ENCODE measurements at places on chromosomes 11 and 22.

DNA sequence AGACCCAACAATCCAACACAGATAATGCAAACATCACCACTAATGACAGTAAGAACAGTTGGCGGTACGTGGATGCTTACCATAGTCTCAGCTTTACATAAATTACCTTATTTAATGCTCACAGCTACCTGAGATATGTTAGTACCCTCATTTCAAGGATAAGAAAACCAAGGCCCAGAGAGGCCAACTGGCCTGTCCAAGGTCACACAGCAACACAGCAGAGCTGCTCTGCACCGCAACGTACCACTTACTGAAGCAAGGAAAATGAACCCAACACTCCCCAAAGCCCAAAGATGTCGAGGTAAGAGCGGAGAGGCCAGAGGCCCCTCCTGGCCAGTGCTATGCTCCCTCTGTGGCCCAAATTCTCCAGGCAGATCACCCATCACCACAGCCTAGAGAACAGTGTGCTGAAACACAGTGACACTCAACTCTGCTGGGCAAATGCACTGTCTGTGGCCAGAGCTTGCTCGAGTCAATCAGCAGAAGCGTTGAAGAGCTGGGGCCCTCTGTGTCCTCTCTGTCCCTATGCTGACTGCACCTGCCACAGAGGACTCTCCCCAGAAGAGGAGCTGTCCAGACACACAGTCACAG is 14.0 kb downstream of the SHANK2 start:
- DNase-seq: no peak

DNA sequence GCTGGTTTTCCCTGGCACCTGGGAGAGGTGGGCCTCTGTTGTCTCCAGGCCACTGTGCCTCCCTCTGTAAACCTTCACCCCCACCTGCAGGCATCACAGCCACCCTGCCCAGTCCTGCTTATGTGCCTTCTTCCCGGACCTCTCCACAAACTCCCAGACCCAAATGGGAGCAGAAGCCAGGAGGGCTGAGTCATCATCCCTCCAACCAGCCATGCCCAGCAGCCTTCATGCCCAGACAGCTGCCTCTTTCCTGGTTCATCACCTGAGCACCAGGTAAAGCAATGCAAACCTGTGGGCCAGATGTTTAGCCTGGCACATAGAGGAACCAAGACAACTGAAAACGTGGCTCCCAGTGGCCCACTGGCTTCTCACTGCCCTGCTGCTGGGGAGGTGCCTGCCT is 2.1 kb upstream of the TMPRSS4 start:
- peak; percentile 96 for DNase-seq

DNA sequence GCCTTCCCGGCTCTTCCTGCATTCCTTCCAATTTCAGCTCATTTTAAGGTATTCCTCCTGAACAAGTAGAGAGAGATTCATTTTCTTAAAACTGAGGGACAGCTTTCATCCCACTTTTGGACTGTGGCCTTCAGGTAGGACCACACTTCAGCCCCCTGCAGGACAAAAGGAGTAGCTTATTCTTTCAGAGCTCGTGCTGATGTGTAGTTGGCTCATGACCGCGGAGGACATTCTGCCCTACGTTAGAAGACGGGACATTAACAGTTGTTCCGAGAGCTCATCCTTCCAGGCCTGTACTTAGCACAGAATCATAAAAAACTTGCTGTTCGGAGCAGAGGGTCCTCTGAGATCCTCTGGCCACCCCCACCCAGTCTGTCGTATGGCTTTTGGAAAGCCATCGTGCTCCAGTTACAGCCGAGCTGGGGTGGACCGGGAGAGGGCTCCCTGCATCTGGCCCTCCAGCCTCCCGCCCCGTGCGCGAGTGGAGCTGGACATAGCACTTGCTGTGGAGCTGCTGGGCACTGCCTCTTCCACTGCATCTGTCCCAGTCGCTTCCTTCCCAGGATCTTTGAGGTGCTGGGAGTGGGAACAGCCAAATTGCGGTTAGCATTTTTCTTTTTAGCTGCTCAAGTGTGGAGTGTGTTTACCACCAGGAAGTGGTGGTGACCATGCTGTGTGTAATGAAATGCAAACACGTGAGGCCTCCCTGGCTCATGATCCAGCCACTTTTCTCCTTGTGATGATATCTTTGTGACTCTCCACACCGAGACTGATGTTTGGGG is 250.3 kb downstream of the TBC1D22A start:
- peak; percentile 34 for DNase-seq

GRCh38 chr11:105432241-105432995 is 177.5 kb upstream of the GRIA4 start:
- no peak for DNase-seq

GRCh38 chr11:2128130-2128510 is 11.1 kb downstream of the IGF2 start:
- DNase-seq: no peak

DNA sequence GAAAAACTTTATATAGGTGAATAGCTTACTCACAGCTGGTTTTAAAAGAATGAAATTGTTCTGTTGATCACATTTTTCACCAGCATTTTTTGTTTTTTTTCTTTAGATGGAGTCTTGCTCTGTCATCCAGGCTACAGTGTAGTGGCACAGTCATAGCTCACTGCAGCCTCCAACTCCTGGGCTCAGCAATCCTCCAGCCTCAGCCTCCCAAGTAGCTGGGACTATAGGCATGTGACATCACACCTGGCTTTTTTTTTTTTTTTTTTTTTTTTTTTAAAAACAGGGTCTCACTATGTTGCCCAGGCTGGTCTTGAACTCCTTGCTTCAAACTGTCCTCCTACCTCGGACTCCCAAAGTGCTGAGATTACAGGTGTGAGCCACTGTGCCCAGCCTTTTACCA is 3.6 kb downstream of the PACS1 start:
- no peak for DNase-seq

DNA sequence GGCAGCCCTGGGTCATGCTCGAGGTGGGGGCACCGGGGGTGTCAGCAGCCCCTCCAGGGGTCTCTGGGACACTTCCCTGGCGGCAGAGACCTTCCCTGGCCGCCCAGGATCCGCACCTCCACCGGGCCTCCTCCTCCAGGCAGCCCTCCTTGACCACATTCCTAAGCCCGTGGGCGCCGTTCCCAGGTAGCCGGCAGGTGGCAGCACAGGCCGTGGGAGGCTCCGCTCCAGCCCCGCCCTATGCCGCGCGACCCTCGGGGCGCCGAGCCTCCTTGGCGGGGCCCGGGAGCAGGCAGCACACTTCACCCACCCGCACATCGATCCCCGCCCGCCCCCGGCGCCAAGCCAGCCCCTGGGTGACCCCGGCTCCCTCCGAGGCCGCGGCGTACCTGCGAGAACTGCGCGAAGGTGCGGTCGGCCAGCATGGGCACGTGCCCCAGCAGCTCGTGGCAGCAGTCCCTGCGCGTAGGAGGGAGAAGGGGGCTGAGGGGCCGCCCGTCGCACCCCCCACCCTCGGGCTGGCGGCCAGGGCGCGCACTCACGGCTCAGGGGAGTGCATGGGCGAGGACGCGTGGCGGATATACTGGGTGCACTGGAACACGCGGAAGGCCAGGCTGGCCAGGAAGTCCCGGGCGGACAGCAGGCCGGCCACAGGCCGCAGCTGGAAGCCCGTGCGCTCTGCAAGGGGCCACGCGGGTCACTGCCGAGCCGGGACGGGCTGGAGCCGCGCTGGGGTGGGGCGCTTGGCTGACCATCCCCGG is 5.3 kb upstream of the INS start:
- peak; percentile 30 for DNase-seq

DNA sequence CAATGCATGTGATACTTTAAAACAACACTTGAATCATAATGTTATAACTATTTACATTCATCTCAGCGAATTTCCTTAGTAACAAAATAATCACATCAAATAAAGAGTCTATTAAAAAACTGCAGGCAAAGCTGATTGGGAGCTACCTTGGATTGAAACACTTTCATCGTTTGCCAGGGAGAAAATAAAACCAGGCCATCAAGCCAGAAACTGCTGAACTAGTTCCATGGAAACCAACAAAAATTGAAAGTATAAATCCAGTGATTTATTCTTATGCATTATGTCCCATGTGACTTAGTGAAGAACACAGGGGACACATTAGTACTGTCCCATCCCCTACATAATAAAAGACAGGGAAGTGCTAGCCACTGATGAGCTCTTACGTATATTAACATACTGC is 21.7 kb downstream of the SLC35F2 start:
- no peak for DNase-seq

- DNase-seq: peak; percentile 34
Measured at GRCh38 chr11:75534259-75535069, 8.7 kb upstream of the GDPD5 start.

DNA sequence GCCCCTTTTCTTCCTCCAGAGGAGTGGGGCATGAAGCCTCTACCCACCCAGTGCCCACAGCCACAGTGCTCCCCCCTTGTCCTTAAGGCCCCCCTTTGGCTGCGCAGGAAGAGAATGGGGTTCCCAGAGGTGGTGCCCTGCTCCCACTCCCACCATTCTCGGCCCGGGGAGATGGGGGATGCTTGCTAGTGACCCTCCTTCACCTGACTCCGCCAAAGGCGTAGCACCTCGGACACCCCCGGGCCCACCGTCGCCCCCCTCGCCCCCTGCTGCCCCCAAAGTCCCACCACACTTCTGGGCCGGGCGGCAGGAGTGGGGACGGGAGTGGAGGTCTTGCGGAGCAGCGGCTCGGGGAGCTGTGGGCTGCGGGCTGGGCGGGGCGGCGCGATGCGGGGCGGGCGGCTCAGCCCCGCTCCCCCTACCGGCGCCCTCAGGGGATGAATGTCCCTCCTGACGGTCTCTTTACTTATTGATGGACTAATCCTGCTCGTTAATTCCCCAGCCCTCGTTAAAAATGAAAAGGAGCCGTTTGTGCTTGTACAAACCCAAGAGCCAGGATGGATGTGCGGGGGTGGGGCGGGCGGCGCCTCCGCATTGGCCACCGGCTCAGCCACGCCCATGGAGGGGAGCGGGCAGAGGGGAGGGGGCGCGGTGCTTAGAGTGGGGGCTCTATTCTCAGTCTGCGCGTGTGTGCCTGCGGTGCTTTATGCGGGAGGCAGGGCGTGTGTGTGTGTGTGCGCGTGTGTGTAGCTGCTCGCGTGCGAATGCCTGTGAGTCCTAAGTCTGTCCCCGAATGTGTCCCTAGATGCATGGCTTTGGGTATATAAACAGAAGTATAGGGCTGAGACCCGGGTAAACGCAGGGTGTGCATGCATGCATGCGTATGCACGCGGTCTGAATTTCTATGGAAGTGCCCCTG is 25.6 kb downstream of the SYT7 start:
- DNase-seq: no peak

GRCh38 chr22:37747080-37747714 is 50.3 kb downstream of the TRIOBP start:
- DNase-seq: peak; percentile 39

GRCh38 chr22:49737101-49737551 is 90.5 kb downstream of the BRD1 start:
- DNase-seq: no peak

GRCh38 chr11:12417691-12418611 is 40.6 kb downstream of the PARVA start:
- no peak for DNase-seq

DNA sequence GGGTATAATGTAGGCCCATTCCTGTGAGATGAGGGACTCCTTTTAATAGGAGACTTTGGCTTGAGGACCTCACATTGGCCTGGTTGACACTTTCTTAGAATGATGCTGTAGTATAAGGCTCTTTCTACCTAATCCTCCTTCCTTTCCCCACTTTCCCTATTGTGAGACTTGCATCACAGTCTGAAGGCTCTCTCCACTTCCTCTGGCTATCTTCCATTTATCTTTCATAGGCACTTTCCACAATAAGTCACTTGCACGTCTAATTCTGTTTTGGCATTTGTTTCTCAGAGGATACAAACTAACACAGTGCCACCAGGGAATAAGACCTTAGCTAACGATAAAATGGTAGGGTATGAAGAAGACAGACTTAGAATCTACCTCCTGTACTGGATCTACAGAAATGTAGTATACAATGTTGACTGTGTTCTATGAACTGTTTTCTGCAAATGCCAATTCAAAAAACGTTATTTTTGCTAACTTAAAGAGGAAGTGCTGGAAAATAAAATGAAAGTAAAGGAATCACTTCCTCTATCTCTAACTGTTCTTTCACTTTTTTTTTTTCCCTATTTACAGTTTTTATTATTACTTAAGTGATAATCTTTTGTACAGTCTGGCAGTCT is 17.9 kb upstream of the PDE3B start:
- DNase-seq: no peak

- DNase-seq: peak; percentile 74
Measured at GRCh38 chr11:92130421-92130831, 94.2 kb upstream of the FAT3 start.

GRCh38 chr11:8360086-8360828 is 96.6 kb upstream of the LMO1 start:
- no peak for DNase-seq

- DNase-seq: no peak
Measured at GRCh38 chr11:20459865-20460264, 72.3 kb downstream of the PRMT3 start.

DNA sequence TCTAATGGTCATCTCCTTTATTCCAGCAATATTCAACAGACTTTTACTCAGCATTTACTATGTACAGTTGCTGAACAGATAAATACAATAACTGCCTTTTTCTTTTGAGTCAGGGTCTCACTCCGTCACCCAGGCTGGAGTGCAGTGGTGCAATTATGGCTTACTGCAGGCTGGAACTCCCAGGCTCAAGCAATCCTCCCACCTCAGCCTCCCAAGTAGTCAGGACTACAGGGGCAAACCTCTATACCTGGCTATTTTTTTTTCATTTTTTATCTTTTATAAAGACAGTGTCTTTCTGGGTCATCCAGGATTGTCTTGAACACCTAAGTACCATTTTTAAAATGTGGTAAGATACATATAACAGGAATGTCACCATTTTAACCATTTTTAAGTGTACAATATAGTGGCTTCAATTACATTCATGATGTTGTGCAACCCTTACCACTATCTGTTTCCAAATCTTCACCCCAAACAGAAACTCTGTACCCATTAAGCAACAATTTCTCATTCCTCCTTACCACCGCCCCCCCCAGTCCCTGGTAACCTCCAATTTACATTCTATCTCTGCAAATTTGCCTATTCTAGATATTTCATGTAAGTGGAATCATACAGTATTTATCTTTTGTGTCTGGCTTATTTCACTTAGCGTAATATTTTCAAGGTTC is 67.8 kb downstream of the MIAT start:
- DNase-seq: no peak

GRCh38 chr11:46180736-46181135 is 59.5 kb upstream of the PHF21A start:
- DNase-seq: no peak

Data from epithelial cell of esophagus (primary cell).